Iris pigment epithelial cell (primary cell): ENCODE measurements at places on chromosomes 7 and 10.

DNA sequence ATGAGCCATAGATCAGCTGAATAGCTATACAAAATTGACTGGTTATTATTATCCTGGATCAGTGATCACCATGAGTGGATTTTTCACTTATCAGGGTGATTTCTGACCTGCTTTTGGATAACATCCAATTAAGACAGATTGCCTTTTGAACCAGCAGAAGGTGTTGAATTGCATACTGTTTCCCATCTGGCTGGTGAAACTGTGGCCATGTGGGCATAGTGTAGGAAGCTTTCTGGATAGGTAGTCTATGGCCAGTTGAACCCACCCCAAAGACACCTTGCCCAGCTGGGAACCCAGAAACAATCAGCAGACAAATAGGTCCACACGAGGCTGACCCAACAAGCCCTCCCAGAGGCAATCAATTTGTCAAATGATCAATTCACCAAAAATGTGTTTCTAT is 29.3 kb downstream of the DNAJC12 start:
- DNase-seq = no peak

GRCh38 chr7:101555269-101555920 is 73.7 kb downstream of the MYL10 start:
- DNase-seq = no peak

- no peak for DNase-seq
These were observed 55.7 kb downstream of the INSIG1 start for GRCh38 chr7:155353256-155353897.

- no peak for DNase-seq
These were observed 71.4 kb upstream of the ANTXRL start for GRCh38 chr10:46215426-46215825.

DNA sequence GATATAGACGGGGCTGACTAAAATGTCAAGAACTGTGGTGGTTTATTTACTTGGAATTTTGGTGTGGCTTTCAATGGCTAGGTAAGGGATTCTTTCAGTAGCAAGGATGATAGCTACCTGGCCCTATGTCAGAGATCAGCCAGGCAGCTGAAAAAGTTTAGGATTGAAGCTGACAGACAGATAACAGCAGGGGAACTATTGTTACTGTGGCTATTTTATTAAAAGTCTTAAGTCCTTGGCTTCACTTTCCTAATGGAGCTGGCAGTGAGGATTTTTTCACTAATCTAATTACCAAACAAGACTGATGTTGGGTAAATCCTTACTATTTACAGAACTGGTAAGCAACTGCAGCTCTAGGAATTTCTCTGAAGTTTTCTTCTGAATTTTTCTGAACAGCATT is 72.4 kb upstream of the ANLN start:
- DNase-seq = no peak

DNA sequence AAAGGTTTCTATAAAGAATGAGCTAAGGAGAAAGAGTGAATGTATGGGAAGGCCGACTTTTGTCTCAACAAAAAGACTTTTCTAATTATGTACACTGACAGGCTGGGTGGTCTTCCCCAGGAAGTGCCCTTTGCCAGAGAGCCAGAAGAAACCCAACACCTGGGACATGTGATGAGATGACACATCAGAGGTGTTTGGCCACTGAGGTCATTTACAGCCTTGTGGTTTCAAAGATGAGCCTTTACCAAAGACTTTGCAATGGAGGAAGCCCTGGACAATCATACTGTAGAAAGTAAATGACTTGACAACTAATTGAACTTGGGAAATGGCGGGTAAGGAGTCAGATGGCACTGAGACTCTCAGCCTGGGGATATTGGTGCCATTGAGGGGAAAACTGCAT is 3.4 kb upstream of the NRG3 start:
- DNase-seq = no peak

DNA sequence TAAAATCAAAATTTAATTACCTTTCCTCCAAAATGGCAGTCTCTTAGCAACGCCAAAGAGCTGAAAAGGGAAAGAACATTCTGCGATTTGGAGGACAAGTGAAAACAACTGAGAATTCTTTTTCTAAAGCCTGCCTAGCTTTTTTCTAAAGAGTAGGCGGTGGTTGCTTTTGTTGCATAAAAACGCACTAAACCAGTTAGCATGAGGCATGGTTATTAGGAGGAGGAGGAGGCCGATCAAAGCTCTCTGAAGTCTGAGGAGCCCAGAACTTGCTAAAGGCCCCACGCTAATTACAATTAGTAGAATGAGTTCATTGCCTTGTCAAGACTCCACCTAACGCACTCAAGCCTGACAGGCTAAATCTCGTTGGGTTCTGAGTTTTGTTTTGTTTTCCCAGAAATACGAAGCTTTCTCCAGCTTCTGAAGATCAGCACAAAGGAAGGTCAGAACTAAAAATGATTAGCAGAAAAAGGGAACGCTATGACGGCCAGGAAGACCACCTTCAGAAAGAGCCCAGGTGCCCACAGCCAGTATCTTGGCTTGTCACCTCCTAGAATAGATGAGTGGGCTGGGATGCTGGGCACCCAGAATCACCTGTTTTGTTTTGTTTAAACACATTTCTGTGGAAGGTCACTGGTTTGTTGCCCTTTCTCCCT is 72.0 kb downstream of the FGFR2 start:
- DNase-seq = no peak

- DNase-seq = no peak
These were observed 7.7 kb downstream of the VWA2 start for GRCh38 chr10:114246679-114247305.
